ENCODE measurements at places on chromosomes 2 and 18. TPM values are rescaled to one million over a fixed set of nuclear protein-coding genes. Genes with fewer than 3 reads are reported as not detected.

DNA sequence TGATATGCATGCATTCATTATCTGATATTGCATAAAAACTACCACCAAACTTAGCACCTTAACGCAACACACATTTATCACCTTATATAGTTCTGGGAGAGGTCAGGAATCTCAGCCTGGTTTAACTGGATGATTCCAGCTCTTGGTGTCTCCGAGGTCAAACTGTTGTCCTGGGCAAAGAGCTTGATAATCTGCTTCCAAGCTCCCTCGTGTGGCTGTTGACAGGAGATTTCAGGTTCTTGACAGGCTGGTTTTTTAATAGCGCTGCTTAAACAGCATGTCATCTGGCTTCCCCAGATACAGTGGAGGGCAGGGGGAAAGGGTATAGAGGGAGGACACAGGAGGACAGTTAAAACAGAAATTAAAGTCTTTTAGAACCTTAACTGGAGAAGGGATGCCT, 785.0 kb downstream of the CNTNAP5 start:
- DNase-seq: no peak

- DNase-seq: no peak
Observed at GRCh38 chr2:109376796-109377495, 236.8 kb downstream of the SEPTIN10 start.

DNA sequence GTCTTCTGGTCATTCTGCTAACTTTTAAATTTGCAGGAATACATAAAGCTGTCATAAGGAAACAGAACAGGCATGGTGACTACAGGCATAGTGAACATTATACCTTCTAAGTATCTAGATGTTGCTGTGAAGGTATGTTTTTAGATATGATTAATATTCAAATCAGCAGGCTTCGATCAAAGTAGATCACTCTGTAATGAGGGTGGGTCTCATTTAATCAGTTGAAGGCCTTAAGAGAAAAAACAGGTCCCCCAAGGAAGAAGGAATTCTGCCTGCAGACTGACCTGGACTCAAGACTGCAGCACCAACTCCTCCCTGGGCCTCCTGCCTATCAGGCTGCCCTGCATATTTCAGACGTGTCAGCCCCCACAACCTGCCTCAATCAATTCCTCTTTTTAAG, 104.0 kb downstream of the L3MBTL4 start:
- no peak for DNase-seq

DNA sequence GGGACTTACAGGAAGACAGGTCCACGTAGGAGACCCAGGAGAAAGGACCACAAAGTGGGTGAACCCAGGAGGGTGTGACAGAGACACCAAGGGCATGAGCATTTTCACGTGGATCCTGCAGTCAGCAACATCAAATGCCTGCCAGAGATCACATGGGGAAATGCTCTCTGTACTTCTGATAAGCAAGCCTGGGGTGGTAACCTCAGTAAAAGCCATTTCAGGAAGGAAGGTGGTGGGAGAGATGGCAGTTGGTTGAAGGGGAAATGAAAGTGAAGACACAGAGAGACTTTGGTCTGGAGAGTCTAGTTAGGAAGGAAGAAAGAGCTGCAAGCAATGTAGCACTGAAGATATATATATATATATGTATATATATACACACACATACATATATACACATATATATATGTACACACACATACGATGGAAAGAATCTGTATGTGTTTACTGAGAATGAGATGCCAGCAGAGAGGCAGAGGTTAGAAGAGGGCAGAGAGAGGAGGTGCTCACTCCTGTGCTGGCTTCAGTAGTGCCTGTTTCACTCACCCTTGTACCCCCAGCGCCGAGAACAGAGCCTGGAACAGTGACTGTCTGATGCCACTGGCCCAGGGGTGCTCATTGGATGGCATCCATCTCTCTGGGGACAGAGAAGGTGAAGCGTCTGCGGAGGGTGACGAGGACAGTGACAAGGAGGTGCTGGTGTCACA, 314.9 kb downstream of the AFF3 start:
- DNase-seq: no peak

DNA sequence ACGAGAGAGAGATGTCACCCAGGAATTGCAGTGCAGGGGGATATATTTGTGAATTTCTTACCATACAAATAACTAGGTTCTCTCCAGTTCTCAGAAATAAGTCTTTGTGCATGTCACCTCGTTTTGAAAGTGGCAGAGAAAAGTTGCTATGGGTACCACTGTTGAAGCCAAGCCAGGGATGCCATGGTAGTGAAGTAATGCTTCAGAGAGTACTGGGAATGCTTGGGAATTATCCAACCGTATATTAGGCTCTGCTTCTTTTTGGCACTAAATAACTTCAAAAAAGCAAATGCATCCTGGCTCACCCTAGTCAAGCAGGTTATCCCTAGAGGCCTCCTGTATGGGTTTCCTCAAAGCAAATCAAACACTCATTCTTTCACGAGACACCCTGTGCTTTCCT, 50.7 kb upstream of the DDX18 start:
- no peak for DNase-seq

DNA sequence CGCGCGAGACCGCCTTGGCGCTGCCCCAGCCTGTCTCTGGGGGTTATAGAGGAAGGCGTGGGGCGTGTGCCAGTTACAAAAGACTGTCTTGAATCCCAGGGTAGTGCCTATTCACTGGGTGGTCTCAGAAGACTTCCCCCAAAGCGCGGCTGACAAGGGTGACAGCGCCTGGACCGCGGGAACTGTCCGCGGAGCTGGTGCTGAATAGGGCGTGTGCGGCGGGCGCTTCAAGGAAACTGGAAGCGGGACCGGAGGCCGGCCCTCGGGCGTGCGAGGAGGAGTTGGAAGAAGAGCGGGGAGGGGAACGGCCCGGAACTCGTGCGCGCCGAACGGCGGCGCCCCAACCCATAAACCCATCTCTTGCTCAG, 2.3 kb downstream of the EGR4 start:
- peak; percentile 41 for DNase-seq

DNA sequence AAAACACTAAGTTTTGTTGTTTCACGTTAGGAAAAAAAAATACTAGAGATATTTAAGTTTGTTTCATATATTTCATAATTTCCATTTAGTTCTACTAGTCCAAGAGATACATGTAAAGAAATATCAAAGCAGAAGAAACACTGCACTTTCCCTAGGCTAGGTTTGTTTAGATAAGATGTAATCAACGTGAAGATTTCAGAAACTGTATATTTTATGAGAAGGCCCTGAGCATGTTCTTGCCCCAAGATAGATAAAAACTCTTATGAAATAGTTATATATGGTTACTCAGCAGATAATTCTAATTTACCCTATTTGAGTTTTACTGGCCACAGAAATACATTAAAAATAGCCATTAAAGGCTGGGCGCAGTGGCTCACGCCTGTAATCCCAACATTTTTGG, 143.6 kb upstream of the CBLN2 start:
- no peak for DNase-seq

DNA sequence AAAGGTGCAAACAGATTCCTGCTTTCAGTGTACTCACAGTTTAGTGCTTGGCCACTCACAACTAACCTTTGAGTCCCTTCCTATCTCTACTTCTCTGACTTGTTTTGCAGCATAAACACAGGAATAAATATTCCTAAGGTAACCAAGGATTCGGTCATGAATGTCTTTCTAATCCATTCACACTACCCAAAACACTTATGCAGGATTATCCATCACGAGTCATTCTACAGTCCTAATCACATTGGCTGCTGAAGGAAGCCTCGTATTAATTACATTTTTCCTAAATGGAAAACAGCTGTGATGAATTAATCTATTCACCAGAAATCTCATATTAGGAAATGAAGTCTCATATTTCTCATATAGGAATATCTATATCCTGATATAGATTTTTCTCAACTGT, 16.3 kb downstream of the RDH14 start:
- no peak for DNase-seq

GRCh38 chr2:37892436-37893114, 32.5 kb upstream of the RMDN2 start:
- DNase-seq: no peak

Gene NAT8
- not detected for total RNA-seq

DNA sequence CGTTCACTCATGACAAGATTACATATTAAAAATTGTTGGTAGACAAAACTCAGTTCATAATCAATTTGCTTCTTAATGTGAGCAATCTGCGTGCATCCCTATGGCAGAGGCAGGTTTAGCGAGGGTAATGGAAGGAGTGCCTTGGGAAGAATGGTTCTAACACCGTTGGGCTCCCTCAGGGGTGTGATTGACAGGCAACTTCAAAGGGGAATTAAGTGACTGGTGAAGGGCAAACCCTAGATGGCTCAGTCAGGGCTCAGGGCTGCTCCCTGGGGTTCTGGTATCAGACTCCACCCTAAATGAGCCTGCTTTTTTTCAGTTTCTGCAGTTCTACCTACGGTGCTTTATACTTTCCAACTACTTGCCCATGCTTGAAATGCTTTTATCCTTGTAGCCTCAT, 419.5 kb upstream of the CELF4 start:
- DNase-seq: no peak

- no peak for DNase-seq
Observed at GRCh38 chr18:76258209-76258608, 236.8 kb downstream of the ZNF516 start.

- DNase-seq: no peak
Observed at GRCh38 chr2:102801098-102801718, 39.4 kb downstream of the TMEM182 start.

GRCh38 chr2:176096986-176097819, 2.4 kb upstream of the HOXD12 start:
- DNase-seq: peak; percentile 43

Gene SLC19A3
- total RNA-seq: not detected

- DNase-seq: peak; percentile 23
Observed at GRCh38 chr2:152716805-152717227, 445 bp downstream of the PRPF40A start.

Gene GPBAR1
- total RNA-seq: 0.68 TPM

GRCh38 chr2:227827143-227827542, 13.5 kb downstream of the CCL20 start:
- no peak for DNase-seq

DNA sequence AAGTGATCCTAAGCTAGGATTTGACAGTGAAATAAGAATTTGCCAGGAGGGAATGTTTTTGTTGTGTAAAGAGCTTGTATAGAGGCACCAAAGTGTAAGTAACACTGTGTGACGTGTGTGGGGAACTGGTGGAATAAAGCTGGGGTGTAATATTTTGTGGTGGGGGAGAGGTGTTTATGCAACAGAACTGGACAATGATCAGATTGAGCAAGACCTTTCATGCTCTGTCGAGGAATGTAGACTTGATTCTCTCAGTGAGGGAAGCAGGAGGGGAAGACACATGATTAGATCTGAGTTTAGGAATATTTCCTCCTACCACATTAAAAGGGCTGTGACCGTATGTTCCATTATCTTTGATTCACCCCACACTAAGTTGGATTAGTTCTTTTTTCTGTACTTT, 43.6 kb downstream of the EFEMP1 start:
- DNase-seq: no peak

Gene ACOXL
- total RNA-seq: 0.24 TPM

DNA sequence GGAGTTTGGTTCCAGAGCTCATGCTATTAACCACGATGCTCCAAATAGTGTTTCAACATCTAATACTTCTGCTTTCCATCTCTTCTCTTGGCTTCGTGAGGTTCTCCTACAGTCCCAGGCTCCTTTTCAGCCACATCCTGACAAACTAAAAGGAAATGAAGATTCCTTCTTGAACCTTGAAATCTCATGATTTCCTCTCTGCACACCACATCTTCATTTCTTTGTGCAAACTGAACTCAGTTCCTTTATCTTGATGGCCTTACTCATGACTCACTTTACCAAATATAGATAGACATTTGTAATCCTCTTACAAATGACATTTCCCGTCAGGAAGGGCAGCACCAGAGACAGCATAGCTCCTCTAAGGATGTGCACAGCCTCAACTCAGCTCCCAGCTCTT, 50.0 kb upstream of the ITGA4 start:
- DNase-seq: no peak

DNA sequence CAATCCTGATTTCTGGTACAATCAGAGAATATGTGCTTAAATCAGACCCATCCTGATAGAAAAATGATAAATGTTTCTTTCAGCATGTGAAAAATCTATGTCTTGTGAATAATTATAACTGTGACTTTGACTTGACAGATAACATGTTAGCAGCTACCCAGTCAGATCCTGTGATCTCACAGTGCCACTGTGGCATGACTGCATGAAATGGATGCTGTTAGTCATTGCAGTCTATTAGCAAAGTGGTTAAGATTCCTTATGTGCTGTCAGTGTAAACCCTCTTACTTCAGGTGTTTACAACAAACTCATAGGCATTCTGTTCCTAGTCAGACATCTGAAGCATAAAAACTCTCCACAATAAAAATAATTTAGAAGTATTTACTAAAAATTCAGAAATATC, 244.6 kb upstream of the RND3 start:
- no peak for DNase-seq

DNA sequence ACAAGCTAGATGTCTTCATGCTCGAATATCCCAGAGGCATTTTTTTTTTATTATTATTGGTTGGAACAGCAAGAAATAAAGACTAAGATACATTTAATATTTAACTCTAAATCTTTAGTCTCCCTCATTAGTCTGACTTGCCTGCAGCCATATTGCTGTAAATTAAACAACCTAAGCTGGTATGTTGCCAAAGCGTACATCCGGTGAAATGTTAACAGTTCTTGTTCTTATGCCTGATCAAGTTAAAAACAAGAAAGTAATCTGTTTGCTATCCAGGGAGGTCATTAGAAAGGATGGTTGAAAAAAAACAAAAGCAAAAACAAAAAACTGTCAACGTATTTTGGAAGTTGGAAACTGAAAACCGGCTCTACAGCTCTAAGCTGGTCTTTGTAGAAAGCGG, 125.9 kb upstream of the NABP1 start:
- DNase-seq: no peak

DNA sequence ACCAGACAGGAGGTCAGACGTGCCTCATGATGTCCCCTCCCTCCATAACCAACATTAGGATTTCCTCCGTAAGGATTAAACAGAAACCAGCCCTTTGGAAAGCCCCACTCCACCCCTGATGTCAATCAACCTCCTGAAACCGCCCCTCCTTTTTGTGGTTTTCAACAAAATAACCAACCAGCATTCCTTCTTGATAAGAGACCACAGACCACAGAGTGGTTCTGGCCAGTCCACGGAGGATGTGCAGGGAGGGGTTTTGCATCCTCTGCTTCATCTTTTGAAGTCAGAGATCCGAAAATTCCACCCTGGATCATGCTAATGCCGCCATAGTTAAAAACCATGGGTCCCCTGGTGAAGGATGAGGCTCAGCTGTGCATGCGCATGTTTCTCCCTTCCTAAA, 180.0 kb upstream of the CCDC150 start:
- DNase-seq: no peak
